ENCODE measurements at places on chromosomes 2 and 18.
A peak's percentile ranks its signal among the peaks of the same experiment; 100 is the strongest.

DNA sequence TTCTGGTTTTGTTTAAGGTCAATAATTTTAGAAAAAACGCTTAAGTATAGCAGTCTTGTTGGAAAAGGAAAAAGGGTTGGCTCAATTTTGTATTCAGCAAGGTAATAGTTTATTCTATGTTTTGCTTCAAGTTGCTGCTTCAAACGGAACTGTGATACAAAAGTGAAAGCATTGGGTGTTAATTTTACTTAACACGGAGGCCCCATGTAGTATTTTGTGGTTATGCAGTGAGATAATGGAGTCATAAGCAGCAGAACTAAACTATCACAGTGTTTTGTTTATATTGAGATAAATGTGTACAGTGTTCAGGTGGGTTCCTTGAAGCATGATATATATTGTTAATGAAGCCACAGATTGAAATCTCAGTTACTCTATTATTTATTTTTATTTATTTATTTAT is 67.0 kb upstream of the LYPD6B start:
- peak; percentile 64 for DNase-seq
- no peaks in the 10 kb centered on the region for H3K27me3 ChIP-seq
- H3K4me3 ChIP-seq, result no peak overlapping the region

GRCh38 chr2:137675584-137676327 is 288.5 kb upstream of the HNMT start:
- DNase-seq, result no peak
- no peaks in the 10 kb centered on the region for H3K36me3 ChIP-seq
- H3K27ac ChIP-seq, result no peak overlapping the region
- no peaks in the 10 kb centered on the region for H3K27me3 ChIP-seq
- H3K4me3 ChIP-seq, result no peak overlapping the region

DNA sequence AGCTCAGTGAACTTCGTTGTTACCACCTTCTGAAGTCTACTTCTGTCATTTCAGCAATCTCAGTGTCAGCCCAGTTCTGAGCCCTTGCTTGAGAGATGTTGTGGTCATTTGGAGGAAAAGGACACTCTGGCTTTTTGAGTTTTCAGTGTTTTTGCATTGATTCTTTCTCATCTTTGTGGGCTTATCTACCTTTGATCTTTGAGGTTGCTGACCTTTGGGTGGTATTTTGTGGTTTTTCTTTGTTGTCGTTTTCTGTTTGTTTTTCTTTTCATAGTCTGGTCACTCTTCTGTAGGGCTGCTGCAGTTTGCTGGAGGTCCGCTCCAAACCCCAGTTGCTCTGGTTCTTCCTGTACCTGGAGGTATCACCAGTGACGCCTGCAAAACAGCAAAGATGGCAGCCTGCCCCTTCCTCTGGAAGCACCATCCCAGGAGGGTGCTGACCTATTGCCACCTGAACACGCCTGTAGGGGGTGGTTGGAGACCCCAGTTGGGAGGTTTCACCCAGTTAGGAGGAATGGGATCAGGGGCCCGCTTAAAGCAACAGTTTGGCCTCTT is 74.7 kb downstream of the EPC2 start:
- H3K27me3 ChIP-seq, result no peaks in the 10 kb centered on the region
- no peak for DNase-seq
- H3K36me3 ChIP-seq, result peaks cover 9% of the 10 kb centered on the region

DNA sequence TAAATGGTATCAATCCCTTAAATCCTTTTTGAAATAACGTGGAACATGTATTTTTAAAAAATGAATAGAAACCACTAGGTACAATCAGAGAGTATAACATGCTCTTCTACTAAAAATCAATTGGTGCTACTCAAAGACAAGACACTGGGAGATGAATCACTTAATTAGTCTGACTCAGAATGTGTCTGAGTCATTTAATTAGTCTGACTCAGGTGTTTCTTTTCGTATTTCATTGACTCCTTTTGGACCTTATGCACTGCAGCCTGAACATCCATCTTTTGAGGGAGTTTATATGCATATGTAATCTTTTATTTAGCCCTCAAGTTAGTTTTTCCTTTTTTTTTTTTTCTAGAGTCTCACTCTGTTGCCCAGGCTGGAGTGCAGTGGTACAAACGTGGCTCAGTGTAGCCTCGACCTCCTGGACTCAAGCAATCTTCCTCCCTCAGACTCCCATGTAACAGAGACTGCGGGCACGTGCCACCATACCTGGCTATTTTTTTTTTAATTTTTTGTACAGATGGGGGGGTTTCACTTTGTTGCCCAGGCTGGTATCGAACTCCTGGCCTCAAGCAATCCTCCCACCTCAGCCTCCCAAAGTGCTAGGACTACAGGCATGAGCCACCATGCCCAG is 26.5 kb downstream of the PPP4R3B start:
- H3K27me3 ChIP-seq, result no peaks in the 10 kb centered on the region
- H3K27ac ChIP-seq, result no peak overlapping the region
- H3K4me3 ChIP-seq, result no peak overlapping the region
- H3K36me3 ChIP-seq, result peaks cover 21% of the 10 kb centered on the region
- no peak for DNase-seq
- H3K4me1 ChIP-seq, result no peaks in the 10 kb centered on the region

DNA sequence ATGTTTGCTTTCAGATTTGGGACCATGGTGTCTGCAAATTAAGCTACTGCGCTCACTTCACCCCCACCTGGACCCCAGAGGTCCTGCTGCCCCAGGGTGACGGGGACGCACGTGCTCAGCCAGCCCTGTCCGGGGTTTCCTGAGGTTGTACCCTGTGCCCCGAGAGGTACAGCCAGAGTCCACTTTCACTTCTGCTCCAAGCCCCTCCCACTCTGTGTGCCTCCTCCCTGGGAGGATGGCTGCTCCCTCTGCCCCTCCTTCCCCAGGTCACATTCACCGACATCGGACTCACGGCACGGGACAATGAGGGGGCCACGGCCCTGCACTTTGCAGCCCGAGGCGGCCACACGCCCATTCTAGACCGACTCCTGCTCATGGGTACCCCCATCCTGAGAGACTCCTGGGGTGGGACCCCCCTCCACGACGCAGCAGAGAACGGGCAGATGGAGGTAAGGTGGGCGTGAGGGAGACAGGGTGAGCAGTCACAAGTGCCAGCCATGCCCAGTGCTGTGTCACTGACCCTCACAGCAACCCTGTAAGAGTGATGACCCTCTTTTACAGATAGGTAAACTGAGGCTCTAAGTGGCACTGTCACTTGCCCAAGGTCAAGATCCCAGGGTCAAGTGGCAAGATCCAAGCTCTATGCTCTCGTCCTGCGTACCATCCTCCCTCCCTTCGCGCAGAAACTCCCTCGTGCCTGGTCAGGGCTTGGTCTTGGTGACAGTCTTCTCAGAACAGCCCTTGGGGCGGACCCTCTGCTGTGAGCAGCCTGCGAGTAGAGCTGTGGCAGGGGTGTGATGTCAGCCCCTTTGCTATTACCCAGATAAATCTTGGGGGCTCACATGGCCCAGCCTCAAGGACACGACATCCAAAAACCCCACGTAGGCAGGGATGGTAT is 7.6 kb downstream of the ESPNL start:
- peaks cover 16% of the 10 kb centered on the region for H3K4me1 ChIP-seq
- H3K27me3 ChIP-seq, result no peaks in the 10 kb centered on the region
- no peaks in the 10 kb centered on the region for H3K36me3 ChIP-seq
- DNase-seq, result no peak
- no peak overlapping the region for H3K4me3 ChIP-seq

DNA sequence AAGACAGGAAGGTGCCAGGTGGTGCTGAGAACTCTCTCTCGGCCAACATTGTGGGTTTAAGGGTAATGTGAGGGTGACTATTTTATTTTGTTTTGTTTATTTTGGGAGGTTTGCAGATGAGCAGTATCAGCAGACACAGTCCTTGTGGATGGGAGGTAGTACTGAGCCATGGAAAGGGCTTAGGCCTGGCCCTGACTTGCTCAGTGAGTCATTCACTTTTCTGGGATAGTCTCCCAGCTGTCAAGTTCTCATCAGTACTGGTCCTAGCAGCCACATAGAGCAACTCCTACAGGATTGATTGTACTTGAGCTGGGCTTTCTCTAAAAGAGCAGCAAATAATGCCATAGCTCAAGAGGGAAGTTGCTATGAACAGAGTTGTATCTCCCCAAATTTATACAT is 175.2 kb downstream of the LOXHD1 start:
- DNase-seq, result no peak
- H3K36me3 ChIP-seq, result no peaks in the 10 kb centered on the region
- no peaks in the 10 kb centered on the region for H3K27me3 ChIP-seq
- H3K27ac ChIP-seq, result no peak overlapping the region

Measured in common myeloid progenitor, CD34-positive (primary cell).